Left lung (tissue), 14 donors: ENCODE measurements at places on chromosomes 16 and 17. TPM values are rescaled to one million over a fixed set of nuclear protein-coding genes. Genes with fewer than 3 reads are reported as not detected.

Gene TSPOAP1
- total RNA-seq, result 7.9 TPM

Gene TEPSIN
- 32.3 TPM for total RNA-seq

Gene FMNL1
- 118 TPM for total RNA-seq

Gene SMG1
- 78.6 TPM for total RNA-seq

Gene CMTM1
- 10.0 TPM for total RNA-seq

Gene PIRT
- not detected for total RNA-seq

Gene RNF43
- total RNA-seq, result 6.8 TPM

- H3K4me1 ChIP-seq, result peaks cover 14% of the 10 kb centered on the region
- no peak overlapping the region for H3K4me3 ChIP-seq
- DNase-seq, result no peak
- H3K36me3 ChIP-seq, result no peaks in the 10 kb centered on the region
- H3K27ac ChIP-seq, result no peak overlapping the region
- no peaks in the 10 kb centered on the region for H3K27me3 ChIP-seq
These were observed 2.3 kb upstream of the PHF12 start for GRCh38 chr17:28953444-28954118.

- no peak overlapping the region for H3K27ac ChIP-seq
- no peak for DNase-seq
- no peak overlapping the region for H3K4me3 ChIP-seq
- no peaks in the 10 kb centered on the region for H3K4me1 ChIP-seq
- no peaks in the 10 kb centered on the region for H3K36me3 ChIP-seq
These were observed 640.7 kb upstream of the SOX9 start for GRCh38 chr17:71480099-71480498.

GRCh38 chr16:3138342-3138741 is 3.5 kb downstream of the ZNF213 start:
- H3K36me3 ChIP-seq, result peaks cover 60% of the 10 kb centered on the region
- H3K4me3 ChIP-seq, result no peak overlapping the region
- H3K4me1 ChIP-seq, result peaks cover 20% of the 10 kb centered on the region
- no peak overlapping the region for H3K27ac ChIP-seq
- DNase-seq, result no peak

GRCh38 chr17:76747716-76748363 is 9.9 kb downstream of the MFSD11 start:
- H3K27ac ChIP-seq, result no peak overlapping the region
- no peak for DNase-seq
- H3K4me3 ChIP-seq, result no peak overlapping the region
- H3K27me3 ChIP-seq, result no peaks in the 10 kb centered on the region
- H3K36me3 ChIP-seq, result no peaks in the 10 kb centered on the region

DNA sequence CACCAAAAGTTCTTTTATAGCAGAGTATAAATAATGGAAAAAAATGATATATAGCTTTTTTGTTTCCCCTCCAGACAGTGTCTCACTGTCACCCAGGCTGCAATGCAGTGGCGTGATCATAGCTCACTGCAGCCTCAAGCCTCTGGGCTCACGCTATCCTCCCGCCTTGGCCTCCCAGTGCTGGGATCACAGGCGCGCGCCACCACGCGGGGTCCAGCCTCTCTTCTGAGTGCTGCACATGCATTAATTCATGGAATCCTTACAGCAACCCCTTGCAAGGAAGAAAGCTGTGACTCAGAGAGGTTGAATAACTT is 18.0 kb upstream of the ZNF629 start:
- peaks cover 29% of the 10 kb centered on the region for H3K4me1 ChIP-seq
- no peaks in the 10 kb centered on the region for H3K36me3 ChIP-seq
- H3K4me3 ChIP-seq, result peak overlapping the region; percentile 83
- H3K27ac ChIP-seq, result peak overlapping the region; percentile 94

DNA sequence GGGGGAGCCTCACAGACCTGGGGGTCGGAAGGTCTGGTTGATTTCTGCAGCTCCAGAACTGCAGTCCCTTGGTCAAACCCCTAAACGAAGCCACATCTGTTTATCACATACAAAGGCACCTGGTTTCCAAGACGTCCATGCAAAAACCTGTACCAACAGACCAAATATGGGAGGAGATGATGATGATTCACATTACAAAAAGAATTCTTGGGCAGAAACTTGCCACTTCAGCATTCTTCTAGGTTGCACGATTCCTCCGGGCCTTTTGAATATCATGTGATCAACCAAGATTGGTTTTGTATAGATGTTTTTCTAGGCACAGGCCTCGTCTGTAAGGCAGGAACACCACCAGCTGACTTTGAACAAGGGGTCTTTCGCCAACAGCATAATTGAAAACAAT is 466.3 kb downstream of the SOX9 start:
- peaks cover 6% of the 10 kb centered on the region for H3K4me1 ChIP-seq
- peaks cover 49% of the 10 kb centered on the region for H3K27me3 ChIP-seq
- H3K4me3 ChIP-seq, result no peak overlapping the region

DNA sequence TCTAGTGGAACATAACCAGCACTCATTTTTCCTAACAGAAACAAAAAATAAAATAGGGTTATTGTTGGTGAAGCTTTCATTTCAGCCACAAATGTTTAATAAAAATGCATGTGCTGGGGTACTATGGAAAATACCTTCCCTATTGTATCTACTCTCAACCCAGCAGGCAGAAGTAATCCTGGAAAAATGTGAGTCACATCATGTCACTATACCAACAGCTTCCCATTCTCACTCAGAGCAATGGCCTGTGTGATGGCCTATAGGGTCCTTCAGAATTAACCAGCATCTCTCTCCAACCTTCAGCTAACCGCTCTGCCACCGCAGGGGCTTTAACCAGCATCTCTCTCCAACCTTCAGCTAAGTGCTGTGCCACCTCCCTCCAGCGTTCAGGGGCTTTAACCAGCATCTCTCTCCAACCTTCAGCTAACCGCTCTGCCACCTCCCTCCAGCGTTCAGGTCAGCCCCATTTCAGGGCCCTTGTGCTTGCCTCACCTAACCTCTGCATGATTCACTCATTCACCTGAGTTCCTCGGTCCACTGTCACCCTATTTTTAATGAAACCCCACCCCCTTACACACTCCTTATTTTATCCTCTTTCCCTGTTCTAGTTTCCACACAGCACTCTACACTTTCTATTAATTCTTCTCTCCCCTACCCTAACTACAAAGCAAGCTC is 34.0 kb downstream of the UBE2G1 start:
- H3K27ac ChIP-seq, result no peak overlapping the region
- DNase-seq, result no peak
- no peaks in the 10 kb centered on the region for H3K36me3 ChIP-seq
- H3K4me1 ChIP-seq, result peaks cover 17% of the 10 kb centered on the region
- no peaks in the 10 kb centered on the region for H3K27me3 ChIP-seq

DNA sequence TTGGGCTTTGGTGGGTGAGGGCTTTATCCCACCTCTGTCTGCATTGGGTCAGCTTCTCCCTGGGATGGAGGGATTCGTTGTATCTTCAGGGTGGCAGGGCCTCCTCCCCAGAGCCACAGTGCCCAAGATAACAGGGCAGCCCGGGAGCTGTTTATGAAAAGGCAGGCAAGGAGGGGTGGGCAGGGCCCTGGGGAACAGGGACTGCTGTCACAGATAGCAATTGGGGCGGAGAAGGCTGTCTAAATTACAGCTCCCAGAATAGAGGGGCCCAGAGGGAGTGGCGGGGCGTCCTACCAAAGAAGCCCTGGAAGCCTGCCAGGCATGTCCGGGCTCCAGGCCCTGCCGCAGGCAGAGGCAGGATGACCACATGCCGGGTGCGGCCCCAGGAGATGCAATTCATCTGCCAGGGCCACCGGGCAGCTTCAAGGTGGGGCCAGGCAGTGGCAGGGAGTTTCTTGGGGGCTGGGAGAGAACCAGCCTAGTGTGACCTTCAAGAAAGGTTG is 18.8 kb upstream of the PHOSPHO1 start:
- no peak overlapping the region for H3K4me3 ChIP-seq
- peak; percentile 35 for DNase-seq
- no peaks in the 10 kb centered on the region for H3K36me3 ChIP-seq
- H3K27me3 ChIP-seq, result peaks cover 22% of the 10 kb centered on the region
- H3K27ac ChIP-seq, result no peak overlapping the region
- no peaks in the 10 kb centered on the region for H3K4me1 ChIP-seq

- H3K4me1 ChIP-seq, result no peaks in the 10 kb centered on the region
- no peak overlapping the region for H3K4me3 ChIP-seq
- no peak for DNase-seq
- H3K27me3 ChIP-seq, result no peaks in the 10 kb centered on the region
These were observed 170.2 kb downstream of the UTP18 start for GRCh38 chr17:51430591-51430990.

DNA sequence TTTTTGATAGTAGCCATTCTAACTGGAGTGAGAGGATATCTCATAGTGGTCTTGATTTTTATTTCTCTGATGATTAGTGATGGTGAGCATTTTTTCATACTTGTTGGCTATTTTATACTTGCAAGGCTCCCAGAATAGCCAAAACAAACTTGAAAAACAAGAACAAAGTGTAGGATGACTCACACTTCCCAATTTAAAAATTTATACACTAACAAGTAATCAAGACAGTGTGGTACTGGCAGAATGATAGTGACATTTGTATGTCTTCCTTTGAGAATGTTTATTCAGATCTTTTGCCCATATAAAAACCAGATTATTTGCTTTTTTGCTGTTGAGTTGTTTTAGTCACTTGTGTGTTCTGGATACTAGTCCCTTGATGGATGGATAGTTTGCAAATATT is 17.8 kb downstream of the SPECC1 start:
- H3K27me3 ChIP-seq, result no peaks in the 10 kb centered on the region
- DNase-seq, result no peak
- H3K36me3 ChIP-seq, result no peaks in the 10 kb centered on the region
- H3K27ac ChIP-seq, result no peak overlapping the region
- H3K4me1 ChIP-seq, result peaks cover 3% of the 10 kb centered on the region

GRCh38 chr17:8108972-8109660 is 9.2 kb downstream of the ALOXE3 start:
- H3K27ac ChIP-seq, result no peak overlapping the region
- H3K4me1 ChIP-seq, result peaks cover 10% of the 10 kb centered on the region
- DNase-seq, result no peak
- no peaks in the 10 kb centered on the region for H3K36me3 ChIP-seq
- H3K4me3 ChIP-seq, result no peak overlapping the region

- no peak overlapping the region for H3K4me3 ChIP-seq
- H3K4me1 ChIP-seq, result no peaks in the 10 kb centered on the region
- no peaks in the 10 kb centered on the region for H3K36me3 ChIP-seq
These were observed 416.8 kb upstream of the CCL2 start for GRCh38 chr17:33838281-33838680.

- H3K4me3 ChIP-seq, result no peak overlapping the region
- peaks cover 36% of the 10 kb centered on the region for H3K4me1 ChIP-seq
- no peak for DNase-seq
- H3K36me3 ChIP-seq, result no peaks in the 10 kb centered on the region
- H3K27me3 ChIP-seq, result peaks cover 100% of the 10 kb centered on the region
These were observed 15.0 kb upstream of the CBX8 start for GRCh38 chr17:79811868-79812352.

- H3K4me3 ChIP-seq, result no peak overlapping the region
- no peaks in the 10 kb centered on the region for H3K36me3 ChIP-seq
- H3K27me3 ChIP-seq, result no peaks in the 10 kb centered on the region
- no peaks in the 10 kb centered on the region for H3K4me1 ChIP-seq
These were observed 79.9 kb downstream of the PLXDC1 start for GRCh38 chr17:39071573-39071972.

DNA sequence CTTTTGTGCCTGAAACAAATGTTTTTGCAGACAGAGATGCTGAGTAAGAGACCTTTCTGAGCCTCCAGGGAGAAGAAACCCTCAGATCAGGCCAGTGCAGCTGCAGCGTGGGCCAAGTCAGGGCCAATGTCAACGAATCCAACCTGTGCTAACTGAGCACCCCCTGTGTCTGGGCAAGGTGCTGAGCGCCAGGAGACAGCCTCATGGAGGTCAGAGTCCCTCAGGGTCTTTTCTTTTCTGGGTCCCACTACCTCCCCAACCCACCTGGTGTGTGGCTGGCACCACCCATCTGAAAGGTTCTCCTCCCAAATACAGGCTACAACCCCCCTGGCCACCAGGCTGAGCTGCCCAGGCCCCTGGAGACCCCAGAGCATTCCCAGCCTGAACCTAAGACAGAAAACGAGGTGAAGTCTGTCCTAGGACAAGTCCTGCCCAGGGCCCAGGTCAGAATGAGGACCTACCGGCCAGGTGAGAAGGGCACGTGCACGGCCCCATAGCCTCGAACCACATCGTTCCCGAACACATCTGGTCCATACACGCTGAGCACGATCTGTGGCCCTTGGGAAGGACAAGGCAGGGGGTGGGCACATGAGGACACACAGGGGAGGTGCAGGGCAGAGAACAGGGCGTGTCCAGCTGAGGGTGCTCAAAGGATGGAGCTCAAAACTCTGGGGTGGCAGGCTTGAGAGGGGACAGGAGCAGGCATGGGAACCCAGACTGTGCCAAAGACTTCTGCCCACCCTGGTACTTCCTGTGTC is 15.0 kb downstream of the B9D1 start:
- no peak overlapping the region for H3K4me3 ChIP-seq
- no peak overlapping the region for H3K27ac ChIP-seq
- H3K27me3 ChIP-seq, result no peaks in the 10 kb centered on the region
- peak; percentile 46 for DNase-seq

- no peaks in the 10 kb centered on the region for H3K36me3 ChIP-seq
- no peak overlapping the region for H3K4me3 ChIP-seq
- no peak for DNase-seq
- no peaks in the 10 kb centered on the region for H3K27me3 ChIP-seq
- peaks cover 31% of the 10 kb centered on the region for H3K4me1 ChIP-seq
- no peak overlapping the region for H3K27ac ChIP-seq
These were observed 10.7 kb downstream of the RFFL start for GRCh38 chr17:35052780-35053179.

- DNase-seq, result no peak
- H3K27ac ChIP-seq, result no peak overlapping the region
- H3K4me1 ChIP-seq, result no peaks in the 10 kb centered on the region
These were observed 95.4 kb downstream of the SNX11 start for GRCh38 chr17:48202959-48203358.
